ENCODE measurements at places on chromosomes 5 and 9.
A peak's percentile ranks its signal among the peaks of the same experiment; 100 is the strongest.

- no peak for DNase-seq
These were observed 32.9 kb downstream of the NSG2 start for GRCh38 chr5:174078416-174078815.

DNA sequence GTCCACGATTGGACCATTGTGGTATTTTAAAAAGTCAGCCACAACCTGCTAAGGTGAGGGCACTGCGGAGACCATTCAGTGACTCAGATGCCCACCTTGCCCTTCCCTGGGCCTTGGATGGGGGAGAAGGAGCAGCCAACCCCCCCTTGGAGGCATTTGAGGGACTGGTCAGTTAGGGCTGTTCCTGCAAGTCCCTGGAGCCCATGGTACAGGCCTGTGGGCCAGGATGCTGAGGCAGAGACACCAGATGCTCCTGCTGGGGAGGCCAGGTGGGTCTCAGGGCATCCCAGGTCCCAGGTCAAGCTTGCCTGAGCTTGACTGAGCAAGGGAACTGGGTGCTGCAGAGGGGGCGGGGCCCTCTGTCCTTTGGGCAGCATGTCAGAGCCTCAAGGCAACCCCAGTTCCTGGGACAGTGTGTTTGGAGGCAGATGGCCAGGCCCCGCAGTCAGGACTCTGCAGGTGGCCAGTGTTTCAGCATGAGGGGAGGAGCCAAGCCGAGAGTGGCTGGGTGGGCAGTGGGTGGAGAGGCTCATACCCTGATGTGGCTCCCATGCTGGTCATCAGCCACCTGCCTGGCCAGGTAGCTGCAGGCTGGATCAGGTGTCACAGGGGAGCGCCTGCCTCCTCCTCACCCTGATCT, 27.5 kb downstream of the SLC6A3 start:
- DNase-seq: no peak

DNA sequence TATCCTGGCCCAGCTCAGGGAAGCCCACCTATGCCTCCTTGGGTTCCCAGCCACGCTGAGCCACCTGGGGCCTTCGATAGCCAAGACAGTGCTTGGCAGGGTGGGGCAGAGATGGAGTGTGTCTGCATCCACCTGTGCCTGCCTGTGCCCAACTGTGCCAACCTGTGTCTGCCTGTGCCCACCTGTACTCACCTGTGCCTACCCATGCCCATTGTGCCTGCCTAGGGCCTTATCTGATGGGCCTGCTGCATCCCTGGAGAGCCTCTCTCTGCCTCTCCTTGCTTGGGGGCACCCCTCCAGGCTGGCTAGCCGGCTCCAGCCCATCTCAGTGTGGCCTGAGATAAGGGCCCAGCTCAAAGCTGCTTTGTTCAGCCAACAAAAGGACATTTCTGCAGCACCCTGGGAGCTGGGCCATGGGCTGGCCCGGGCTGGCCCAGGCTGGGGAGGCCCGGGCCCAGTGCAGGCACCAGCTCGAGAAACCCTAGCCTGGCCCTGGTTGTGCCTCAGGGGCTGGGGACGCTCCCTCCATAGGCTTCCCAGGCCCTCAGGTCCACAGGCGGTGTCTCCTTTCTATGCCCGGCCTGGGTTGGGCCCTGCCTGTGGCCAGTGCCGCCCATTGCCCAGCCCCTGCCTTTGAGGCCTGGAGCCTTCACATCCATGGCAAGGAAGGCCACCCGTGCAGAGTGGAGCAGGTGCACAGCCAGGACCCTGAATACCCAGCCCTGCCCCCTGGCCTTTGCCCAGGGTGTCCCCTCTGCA, 37.3 kb upstream of the NOTCH1 start:
- DNase-seq: no peak

- DNase-seq: peak; percentile 64
These were observed 172.3 kb downstream of the GNA14 start for GRCh38 chr9:77475641-77476473.

DNA sequence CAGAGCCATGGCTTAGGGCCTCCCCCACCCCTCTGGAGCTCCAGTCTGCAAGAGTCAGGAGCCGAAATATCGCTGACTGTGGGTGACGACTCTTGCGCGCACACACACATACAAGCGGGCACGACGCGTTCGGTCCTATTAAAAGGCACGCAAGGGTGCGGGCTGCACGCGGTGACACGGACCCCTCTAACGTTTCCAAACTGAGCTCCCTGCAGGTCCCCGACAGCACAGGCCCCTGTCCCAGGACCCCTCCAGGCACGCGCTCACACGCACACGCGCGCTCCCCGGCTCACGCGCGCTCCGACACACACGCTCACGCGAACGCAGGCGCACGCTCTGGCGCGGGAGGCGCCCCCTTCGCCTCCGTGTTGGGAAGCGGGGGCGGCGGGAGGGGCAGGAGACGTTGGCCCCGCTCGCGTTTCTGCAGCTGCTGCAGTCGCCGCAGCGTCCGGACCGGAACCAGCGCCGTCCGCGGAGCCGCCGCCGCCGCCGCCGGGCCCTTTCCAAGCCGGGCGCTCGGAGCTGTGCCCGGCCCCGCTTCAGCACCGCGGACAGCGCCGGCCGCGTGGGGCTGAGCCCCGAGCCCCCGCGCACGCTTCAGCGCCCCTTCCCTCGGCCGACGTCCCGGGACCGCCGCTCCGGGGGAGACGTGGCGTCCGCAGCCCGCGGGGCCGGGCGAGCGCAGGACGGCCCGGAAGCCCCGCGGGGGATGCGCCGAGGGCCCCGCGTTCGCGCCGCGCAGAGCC, at the start of gene GRIN1:
TSS of gene GRIN1 (plus strand) at position 433 of the 746 bp plus-strand sequence. CDS start 333 bp downstream, outside the sequence.
- DNase-seq: no peak

GRCh38 chr5:93967923-93968322, 226.5 kb upstream of the POU5F2 start:
- DNase-seq: no peak

DNA sequence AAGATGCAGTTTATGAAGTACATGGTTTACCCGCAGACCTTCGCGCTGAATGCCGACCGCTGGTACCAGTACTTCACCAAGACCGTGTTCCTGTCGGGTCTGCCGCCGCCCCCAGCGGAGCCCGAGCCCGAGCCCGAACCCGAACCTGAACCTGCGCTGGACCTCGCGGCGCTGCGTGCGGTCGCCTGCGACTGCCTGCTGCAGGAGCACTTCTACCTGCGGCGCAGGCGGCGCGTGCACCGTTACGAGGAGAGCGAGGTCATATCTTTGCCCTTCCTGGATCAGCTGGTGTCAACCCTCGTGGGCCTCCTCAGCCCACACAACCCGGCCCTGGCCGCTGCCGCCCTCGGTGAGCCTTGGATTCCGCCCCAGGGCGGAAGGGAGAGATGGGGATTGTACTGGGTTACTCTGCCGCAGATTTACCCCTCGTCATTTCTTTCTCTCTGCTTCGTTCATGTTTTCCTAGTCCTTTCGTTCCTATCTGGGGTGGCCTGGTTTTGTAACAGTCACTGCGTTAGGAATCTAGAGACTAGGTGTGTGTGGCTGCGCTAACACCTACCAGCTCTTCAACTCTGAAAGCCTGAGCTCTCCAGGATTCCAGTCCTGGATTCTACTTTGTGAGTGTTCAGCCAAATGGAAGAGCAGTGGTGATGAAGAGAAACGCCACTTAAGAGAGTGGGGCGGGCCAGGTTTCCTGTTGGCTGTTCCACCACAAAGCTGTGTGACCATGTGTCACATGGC, 638 bp downstream of the MRPS30 start:
- no peak for DNase-seq

GRCh38 chr9:134204991-134205578, 40.7 kb upstream of the RNU6ATAC start:
- no peak for DNase-seq

DNA sequence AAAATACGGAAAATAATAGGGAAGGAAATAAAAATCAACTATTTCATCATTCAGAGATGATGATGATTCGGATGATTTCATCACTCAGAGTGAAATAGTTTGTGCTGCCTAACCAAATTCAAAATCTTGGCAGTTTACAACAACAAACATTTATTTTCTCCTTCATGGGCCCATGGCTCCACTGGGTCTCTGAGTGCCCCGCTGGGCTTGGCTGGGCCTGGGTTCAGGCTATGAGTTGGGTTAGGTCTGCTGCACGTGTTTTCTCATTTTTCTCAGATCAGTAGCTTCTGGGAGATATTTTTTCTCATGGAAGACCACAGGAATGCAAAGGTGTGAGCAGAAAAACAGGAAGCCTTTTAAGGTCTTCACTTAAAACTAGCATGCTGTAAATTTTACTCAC, 24.0 kb upstream of the F2RL1 start:
- no peak for DNase-seq

- DNase-seq: no peak
These were observed 65.9 kb downstream of the DEPDC1B start for GRCh38 chr5:60634051-60634450.

DNA sequence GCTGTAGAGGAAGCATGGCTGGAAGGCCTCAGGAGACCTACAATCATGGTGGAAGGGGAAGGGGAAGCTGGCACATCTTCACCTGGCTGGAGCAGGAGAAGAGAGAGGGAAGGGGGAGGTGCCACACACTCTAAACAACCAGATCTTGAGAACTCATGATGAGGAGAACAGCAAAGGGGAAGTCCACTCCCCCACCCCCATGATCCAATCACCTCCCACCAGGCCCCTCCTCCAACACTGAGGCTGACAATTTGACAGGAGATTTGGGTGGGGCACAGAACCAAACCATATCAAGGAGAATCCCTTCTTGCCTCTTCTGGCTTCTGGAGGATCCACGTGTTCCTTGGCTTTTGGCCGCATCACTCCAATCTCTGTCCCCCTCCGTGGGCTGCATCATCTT, 13.1 kb upstream of the CMBL start:
- no peak for DNase-seq

DNA sequence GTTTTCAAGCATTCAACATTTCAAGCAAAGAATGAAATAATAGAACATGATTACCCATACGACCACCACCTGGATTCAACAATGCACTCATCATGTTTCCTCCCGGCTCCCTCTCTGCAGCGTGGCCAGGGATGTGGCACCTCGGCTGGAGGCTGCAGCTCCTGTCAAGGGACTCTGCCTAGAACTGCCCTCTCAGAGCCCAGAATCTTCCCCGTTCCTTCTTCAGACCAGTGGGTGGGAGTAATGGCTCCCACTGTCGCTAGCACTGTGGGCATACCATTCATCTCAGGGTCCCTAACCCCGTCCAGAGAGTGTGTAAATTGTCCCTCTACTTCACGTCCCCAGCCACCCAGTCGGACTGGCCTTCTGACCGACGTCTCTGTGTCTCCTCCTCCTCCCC, 118.6 kb upstream of the COL5A1 start:
- no peak for DNase-seq

DNA sequence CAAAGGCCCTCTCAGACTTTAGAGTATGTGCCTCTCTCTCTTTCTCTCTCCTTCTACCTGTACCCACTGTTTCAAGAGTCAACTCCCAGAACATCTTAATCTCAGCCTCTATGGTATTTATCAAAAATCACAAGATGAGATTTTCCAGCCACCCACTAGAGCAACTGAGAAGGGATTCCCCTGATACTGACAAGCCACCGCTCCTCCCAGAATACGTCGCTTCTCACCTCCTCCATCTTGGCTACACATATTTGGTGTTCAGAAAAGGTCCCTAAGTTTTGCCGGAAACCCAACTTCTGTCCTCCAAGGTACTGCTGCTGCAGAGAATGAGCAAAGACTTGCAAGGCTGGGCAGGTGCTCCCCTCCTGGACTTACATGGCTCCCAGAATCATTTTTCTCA, 6.1 kb downstream of the GARIN3 start:
- DNase-seq: no peak

DNA sequence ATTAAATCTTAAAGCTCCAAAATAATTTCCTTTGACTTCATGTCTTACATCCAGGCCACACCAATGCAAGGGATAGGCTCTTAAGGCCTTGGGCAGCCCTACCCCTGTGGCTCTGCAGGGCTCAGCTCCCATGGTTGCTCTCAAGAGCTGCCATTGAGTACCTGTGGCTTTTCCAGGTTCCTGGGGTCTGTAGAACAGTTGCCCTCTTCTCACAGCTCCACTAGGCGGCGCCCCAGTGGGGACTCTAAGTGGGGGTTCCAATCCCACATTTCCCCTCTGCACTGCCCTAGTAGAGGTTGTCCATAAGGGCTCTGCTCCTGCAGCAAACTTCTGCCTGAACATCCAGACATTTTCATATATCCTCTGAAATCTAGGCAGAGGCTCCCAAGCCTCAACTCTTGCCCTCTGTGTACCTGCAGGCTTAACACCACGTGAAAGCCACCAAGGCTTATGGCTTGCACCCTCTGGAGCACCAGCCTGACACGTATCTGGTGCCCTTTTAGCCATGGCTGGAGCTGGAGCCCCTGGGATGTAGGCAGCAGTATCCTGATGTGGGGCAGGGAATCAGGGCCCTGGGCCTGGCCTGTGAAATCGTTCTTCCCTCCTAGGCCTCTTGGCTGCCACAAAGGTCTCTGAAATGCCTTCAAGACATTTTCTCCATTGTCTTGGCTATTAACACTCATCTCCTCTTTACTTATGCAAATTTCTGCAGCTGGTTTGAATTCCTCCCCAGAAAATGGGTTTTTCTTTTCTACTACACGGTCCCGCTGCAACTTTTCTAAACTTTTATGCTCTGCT, 185.1 kb downstream of the SMARCA2 start:
- no peak for DNase-seq

- no peak for DNase-seq
These were observed 18.1 kb downstream of the FYB1 start for GRCh38 chr5:39201160-39201780.

DNA sequence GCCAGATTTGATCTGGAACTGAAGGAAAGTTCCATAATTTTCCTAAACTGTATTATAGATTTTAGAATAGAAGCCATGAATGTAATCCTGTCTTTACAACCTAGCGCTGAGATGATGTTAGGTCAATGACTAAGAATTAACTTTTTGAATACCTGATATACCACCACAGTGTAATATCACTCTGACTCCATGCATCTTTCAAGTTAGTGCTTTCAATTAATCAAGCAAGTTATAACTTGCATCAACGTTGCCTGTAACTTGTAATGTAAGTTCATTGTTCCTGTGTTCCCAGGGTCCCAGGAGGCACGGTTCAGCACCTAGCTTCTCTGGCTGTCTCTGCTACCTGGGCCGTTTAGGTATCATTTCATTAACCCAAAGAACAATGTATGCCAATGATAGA, 139.3 kb downstream of the CSNK1G3 start:
- no peak for DNase-seq

- DNase-seq: peak; percentile 29
These were observed 664.3 kb upstream of the EDIL3 start for GRCh38 chr5:85049020-85049419.

DNA sequence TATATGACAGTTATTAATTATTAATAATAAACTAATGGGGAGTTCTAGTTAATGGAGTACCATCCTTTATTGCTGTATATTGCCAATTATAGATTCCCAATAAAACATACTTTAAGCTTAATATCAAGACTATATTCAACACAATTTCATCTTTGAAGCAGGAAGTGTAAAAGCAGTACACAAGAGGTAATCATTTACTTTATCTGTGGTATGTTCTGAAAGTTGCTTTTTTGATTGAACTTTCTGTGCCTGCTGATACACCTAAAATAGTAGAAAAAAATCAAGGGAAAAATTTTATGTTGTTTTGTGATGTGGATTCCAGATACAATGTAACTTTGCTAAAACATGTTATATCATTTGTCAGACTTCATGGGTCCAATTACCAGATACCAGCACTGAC, 58.0 kb downstream of the ACO1 start:
- no peak for DNase-seq

DNA sequence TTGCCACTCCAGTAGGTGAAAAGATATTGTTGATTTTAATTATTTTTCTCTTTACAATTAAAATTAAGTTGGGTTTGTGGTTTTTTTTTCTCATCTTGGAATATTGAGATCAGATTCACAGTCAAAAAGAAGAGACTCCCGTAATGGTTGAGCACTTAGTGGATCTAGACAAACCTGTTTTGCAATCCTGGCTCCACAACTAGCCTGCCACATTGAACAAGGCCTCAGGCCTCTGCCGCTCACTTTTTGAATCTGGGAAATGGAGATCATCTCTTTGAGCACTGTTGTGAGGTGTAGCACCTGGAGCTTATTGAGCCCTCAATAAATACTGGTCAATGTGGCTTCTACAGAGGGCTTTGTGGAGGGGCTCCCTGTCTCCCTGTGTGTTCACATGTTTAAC, 37.1 kb upstream of the RARS1 start:
- DNase-seq: no peak

Data from AG04449 (cell line).